ENCODE measurements at places on chromosomes 1 and 21.

DNA sequence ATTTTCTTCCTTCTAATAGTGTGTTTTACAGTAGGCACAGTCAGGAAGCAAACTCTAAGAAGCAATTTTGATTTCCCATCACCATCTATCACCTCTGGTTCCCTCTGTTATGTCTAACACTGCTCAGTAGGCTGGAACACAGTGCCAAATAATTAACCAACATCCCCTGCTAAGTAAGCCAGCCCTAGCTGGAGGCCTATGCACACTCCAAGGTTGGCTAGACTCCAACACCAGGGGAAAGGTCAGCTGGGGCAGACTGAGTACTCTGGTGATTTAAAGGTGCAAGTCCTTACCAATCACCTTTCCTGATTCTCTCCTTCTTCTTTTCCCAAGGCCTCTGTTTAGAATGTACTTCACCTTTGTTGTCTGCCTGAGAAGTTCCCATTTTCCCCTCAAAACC lies 46.5 kb upstream of the BEND5 start:
- DNase-seq, result no peak

DNA sequence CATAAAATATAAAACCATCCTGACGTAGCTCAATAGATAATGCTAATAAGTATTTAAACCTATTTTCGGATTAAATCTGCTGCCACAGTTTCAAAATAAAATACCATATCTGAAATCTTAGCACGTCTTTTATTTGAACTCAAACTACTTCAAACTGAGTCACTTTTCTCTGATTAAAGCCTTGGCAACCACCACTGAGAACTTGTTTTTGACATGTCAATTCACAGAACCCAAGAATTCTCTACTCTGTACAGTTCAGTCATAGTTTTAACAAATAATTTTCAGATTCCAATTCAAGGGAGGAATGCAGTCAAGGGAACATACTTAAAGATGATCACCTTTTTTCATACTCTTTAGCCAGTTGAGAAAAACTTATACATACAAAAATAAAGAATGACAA lies 643.2 kb downstream of the KCNT2 start:
- no peak for DNase-seq

DNA sequence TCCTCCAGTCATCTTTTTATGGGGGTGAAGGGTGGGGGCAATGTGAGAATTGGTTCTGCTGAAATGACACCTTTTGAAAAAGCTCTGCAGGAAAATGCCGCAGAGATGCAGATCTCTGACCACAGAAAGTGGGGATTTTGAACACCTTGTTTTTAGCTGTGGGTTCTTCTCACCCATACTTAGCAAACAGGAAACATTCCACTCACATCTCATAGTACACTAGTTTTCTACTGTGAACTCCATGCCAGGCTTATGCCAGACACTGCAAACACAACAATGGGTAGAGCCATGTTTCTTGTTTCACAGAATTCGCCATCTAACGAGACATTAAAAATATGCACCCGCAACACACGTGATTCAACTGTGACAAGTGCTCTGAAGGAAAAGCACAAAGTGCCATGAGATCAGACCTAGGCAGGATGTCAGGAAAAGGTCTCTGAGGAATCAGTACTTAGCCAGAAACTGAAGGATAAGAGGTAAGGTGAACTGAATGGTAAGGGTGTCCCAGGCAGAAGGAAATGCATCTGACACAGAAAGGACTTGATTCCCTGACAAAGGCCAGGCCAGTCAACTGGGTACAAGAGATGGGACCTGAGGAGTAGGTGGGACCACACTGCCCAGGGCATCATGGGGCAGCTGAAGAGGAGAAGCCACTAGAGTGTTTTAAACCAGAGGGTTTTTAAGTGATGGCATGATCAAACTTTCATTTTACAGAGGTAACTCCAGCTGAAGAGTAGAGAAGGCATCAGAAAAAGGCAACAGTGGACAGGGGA lies 83.8 kb upstream of the JAK1 start:
- no peak for DNase-seq

DNA sequence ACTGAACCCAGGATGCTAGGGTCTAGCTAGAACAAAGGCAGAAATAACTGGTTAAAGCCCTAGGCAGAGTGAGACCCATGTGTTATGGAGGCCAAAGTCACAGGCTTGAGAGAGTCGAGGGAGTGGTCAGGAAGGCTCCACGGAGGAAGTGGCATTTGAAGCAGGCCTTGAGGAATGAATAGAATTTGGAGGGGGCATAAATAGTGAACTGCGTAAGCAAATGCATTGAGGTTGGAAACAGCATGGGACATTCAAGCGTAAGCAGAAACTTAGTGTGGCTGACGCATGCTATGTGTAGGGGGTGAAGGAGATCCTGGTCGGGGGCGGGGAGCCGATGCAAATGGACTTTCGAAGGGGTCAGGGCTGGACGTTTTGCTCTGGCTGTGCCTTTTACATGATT lies 11.5 kb downstream of the AZIN2 start:
- DNase-seq, result no peak

DNA sequence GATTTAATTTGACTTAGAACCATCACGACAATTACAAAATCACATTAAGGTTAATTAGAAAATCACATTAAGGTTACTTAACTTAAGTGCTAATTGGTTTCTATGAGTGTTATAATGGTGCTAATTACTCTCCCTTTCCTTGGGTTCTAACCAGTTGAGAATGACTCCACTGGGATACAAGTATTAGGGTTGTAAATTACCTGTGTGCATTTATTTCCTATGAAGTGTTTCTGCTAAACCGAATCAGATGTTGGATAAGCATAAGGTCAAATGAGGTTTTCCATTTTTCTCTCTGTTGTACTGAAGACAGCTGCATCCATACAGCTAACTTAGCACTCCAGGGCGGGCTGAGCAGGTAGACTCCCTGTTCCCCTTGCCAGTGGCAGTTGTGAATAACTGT lies 610.3 kb upstream of the TMPRSS15 start:
- DNase-seq, result no peak

GRCh38 chr21:37983336-37984095 lies 67.3 kb upstream of the KCNJ6 start:
- DNase-seq, result no peak

DNA sequence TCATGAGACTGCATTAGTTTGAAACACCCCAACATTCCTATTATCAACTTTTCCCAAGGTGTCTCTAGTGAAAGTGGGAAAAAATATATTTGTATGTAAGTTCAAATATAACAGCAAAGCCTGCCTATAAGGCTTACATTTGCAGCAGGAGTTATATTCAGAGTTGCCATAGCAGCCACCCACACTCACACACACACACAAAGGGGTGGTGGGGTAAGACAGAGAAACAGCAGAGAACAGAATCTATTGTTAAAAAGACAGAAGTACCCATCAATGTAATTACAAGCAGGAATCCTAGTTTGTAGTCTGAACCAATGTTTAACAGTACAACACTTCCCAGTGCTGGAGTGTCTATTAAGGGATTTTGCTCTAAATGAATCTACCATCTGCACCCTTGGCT lies 55.0 kb downstream of the PLPPR5 start:
- DNase-seq, result peak; percentile 57

DNA sequence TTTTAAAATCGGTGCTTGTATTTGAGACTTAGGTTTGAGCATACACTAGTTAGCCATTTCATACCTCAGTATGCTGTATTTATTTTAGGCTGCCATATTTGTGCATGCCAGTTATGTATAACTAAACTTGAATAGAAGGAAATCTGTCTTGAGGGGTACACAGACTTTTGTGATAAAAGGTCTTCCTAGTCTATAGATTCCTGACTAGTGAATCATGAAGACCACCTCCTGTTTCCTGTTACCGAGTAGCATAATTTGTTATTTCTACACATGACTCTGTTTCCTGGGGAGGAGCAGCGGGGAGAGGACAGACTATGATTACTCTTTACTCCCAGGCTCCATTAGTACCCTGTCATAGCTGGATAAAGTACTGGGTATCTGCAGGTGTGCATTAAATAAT lies 316.8 kb upstream of the SNX7 start:
- no peak for DNase-seq

- DNase-seq, result no peak
Measured at GRCh38 chr1:5856246-5856815, 135.9 kb downstream of the NPHP4 start.

- no peak for DNase-seq
Measured at GRCh38 chr1:151171190-151171589, 4.6 kb downstream of the TMOD4 start.

All from eye (tissue), 1 donor.